Amniotic epithelial cell (primary cell): ENCODE measurements at places on chromosomes 5 and 9.
A peak's percentile ranks its signal among the peaks of the same experiment; 100 is the strongest.

GRCh38 chr5:4855880-4856279 lies 284.2 kb upstream of the ADAMTS16 start:
- no peak for DNase-seq

DNA sequence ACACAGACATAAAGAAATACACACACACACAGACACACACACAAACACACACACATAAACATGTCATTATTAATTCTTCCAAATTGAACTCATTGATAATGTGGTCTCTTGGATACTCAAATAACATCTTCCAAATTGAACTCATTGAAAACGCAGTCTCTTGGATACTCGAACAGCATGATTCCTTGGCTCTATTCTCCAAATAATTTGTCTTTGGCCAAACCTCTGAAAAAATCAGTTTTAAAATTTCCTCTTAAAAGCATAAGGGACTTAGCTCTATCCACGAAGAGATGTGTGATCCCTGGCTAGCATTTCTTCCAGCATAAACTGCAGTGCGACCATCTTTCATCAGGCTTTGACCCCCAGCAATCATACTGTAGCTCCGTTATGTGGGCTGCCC lies 296.6 kb downstream of the IRX2 start:
- no peak for DNase-seq

- DNase-seq: peak; percentile 91
Measured at GRCh38 chr9:97518909-97519307, 17.4 kb downstream of the TMOD1 start.

DNA sequence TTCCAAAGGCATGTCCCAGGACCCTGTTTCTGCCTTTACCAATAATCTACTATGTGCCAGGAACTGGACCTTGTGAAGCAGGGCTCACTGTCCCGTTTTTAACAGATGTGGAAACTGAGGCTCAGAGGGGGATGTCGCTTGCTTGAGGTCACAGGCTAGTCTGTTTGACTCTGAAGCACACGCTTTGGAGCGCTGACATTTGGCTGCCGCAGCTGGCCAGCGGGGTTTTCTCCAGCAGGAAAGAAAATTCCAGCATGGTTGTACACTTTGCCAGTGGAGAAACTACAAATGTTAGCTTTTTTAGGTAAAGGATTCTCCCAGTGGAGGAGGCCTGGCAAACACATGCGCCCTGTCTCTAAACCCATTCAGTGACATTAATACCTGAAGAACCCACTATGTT lies 50.5 kb downstream of the SH3PXD2B start:
- DNase-seq: no peak

DNA sequence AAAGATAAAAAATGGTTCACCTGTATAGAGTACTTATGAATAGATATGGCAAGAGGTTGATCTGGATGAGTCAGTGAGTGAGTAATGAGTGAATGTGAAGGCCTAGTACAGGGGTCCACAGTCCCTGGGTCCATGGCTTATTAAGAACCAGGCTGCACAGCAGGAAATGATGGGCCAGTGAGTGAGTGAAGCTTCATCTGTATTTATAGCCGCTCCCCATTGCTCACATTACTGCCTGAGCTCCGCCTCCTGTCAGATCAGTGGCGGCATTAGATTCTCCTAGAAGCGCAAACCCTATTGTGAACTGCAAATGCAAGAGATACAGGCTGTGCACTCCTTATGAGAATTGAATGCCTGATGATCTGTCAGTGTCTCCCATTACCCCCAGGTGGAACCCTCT lies 307.7 kb upstream of the ZNF608 start:
- no peak for DNase-seq

DNA sequence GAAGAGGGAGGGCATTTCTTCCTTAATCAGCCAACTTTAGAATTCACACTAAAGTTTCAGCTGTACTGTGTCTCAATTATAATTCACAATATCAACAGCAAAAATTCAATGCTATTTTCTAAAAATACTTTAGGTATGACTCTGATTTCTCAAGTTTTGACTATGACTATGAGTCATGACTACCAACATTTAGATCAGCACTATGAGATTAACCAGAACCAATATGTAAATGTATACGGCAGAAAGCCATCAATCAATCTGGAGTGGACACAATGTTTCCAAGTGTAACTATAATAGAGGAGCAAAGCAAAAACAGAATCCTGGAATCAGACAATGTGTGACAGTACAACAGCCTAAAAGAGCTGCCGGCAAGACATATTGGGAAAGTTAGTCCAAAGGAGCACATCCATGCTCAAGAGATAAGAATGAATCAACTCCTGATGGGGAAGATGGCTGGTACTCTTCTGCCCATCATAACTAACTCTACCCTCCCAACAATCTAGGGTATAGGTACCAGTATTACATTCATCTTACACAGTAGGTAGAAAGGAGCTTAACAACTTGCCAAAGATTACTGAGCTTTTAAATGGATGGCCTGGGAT lies 294.4 kb downstream of the SEMA5A start:
- DNase-seq: peak; percentile 80

- DNase-seq: peak; percentile 57
Measured at GRCh38 chr5:17289681-17290539, 72.5 kb downstream of the BASP1 start.

DNA sequence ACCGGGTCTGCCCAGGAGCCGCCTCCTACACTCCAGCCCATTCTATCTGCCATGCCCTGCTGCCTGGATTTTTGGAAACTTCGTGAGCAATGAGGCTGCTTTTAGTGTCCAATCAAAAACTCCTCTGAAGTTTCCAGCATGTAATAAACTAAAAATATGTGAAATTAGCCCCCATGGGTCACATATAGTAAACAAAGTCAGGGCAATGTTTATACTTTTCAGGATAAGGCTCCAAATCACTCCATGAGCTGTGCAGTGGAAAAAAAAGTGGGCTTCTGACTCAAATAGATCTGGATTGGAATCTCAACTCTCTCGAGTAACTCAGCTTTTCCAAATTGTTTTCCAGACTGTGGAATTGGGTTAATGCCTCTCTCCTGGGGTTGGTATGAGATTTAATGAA lies 68.2 kb downstream of the PIK3R1 start:
- DNase-seq: no peak

- no peak for DNase-seq
Measured at GRCh38 chr9:137172901-137173795, 1.3 kb upstream of the TMEM210 start.

DNA sequence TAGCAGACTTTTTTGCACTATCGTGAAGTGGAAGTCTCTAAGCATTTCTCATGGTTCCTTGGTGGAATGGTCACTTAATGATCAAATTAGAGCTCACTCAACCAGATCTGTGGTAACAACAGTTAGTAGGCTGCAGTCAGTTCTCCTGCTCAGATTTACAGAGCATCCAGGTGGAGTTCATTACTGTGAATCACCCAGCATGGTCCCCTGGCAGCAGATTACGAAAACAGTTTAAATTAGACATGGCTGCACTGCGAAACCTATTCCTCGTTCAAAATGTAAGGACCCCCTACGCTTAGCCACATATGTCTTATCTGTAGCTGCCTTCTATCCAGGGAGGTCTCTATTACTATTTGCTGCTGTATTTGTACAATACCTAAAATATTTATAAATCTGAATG lies 823.6 kb upstream of the ARRDC3 start:
- DNase-seq: no peak

- no peak for DNase-seq
Measured at GRCh38 chr9:128048663-128049062, 18.5 kb downstream of the NAIF1 start.

DNA sequence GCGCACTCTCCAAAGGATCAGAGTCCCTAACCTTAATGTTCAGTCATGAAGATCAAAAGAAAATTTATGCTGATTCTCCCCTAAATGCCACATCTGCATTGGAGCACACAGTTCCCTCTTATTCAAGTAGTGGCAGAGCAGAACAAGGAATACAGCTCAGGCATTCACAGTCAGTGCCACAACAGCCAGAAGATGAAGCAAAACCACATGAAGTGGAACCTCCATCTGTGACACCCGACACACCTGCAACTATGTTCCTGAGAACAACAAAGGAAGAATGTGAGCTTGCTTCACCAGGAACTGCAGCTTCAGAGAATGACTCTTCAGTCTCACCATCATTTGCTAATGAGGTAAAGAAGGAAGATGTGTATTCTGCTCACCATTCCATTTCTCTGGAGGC lies 40.0 kb downstream of the CMYA5 start:
- DNase-seq: no peak

DNA sequence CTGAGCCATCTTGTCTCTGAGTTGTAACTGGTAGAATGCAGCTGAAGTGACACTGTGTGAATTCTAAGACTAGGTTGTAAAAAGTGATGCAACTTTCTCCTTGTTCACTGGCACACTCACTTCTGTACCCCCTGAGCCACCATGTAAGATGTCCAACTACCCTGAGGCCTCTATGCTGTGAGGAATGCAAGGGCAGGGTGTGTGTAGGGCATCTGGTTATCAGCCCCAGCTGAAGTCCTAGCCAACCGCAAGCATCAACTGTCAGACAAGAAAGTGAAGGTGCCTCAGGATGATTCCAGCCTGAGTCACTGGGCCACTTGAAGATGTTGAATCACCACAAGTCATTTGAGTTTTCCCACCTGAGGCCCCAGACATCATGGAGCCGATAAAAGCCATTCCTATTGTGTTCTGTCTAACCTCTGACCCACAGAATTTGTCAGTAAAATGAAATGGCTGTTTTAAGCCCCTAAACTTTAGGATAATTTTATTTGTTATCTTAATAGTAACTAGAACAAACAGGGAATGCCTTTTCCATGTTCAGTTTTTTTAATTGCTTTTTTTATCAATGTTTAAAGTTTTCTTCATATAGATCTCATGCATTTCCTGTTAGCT lies 18.7 kb upstream of the RHOBTB3 start:
- peak; percentile 91 for DNase-seq

DNA sequence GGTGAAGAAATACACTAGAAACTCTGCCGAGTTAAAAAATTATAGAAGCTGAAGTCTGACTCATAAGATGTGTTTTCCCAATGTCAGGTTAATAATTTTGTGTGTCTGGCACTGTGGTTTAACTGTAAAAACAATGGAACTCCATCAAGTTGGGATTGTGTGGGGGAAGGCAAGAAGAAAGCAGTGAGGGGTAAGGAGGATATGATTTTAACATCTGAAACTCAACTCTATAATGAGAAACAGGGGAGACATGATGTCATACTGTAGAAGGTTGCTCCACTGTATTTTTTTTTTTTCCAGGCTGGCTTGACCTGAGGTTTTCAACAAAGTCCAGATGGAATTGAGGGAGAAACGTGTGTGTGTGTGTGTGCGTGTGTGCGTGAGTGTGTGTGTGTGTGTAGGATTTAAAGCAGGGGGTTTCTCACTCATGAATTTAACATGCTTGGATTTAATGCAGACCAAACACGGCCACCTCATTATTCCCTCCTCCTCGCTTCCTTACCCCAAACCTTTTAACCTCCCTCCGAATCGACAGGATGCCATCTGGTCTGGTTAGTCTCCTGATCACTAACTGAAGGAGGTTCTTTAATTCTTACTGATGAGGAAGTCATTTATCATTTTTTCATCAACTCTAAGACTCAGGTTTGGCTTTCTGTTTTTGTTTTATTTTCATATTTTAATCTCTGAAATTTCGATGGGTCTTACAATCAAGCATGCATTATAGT lies 140.2 kb upstream of the LPAR1 start:
- peak; percentile 88 for DNase-seq

GRCh38 chr9:113360242-113360842 lies 11.0 kb downstream of the BSPRY start:
- DNase-seq: no peak

GRCh38 chr5:164687391-164687790 lies 1182.0 kb downstream of the MAT2B start:
- no peak for DNase-seq

GRCh38 chr9:89498852-89499480 lies 1.1 kb upstream of the SEMA4D start:
- DNase-seq: no peak

DNA sequence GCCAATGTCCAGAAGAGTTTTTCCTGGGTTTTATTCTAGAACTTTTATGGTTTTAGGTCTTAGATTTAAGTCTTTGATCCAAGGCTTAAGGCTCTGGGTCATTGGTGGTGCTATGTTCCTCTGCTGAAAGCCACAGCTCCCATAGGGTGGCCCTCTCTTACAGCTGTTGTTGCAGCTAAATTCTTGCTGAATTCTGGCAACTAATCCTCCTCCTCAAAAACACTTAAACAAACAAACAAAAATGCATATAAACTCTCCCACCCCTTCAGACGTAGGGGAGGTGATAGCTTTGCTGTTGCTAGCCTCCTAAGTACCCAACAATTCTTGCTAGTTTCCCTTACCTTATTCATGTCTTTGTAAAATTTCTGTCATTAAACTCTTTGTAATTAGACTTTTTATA lies 30.2 kb downstream of the IQGAP2 start:
- no peak for DNase-seq

DNA sequence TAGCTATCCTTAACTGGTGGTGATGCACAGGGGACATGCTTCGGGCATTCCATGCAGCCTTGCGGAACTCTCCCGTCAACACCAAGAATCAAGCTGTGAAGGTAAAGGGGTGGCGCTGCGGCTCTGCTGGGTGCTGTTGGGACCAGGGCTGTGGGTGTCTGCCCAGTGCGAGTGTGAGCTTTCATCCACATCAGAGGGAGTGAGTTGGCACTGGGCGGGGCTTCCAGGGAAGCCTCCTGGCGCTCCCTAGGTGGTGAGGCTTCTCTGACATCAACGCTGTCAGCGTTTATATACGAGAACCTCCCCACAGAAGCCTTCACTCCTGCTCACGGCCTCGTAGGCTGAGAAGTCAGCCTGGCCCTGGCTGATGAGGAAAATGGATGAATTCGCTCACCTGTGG lies 11.7 kb downstream of the ARPC5L start:
- peak; percentile 61 for DNase-seq

DNA sequence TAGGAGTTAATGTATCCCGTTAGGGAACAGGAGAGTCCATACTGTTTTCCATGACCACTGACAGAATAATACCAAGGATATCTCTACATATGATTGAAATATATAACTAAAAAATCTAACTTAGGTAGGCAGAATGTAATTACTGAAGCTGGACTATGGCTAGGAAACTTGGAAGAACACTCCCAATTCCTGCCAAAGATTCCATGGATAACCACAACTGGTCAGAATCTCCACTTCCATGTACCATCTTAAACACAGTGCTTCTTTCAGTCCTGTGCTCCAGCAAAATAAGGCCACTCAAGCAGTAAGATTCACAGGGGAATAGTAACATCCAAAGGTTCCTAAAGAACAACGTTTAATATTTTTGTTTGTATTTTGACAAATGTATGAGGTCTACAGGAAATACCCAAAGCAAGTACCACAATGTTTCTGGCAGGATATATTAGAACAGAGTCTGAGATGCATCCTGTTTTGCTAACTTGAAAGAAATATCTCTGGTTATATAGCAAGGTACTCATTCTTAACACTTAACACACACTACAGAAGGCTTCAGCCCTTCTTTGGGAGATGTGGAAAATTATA lies 295.0 kb downstream of the ADAMTS6 start:
- DNase-seq: no peak
